ENCODE measurements at places on chromosomes 7 and 10.

DNA sequence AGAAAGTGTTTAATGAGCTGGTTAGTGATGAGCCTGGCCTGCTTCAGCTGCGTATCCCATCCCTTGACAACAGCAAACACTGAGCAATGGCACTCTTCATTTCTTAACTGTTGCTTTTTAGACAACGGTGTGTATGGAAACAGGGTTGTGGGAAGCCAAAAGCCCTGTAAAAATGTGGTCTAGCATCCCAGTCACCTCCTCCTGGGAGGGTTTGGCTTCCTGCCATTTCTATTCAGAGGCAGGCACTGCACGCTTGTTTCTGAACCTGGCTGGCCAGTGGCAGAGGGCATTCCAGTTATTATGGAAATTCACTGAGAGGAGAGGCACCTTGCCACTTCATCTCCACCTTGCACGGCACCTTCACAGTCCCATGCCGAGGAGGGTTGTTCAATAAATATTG is 123.0 kb upstream of the ADARB2 start:
- no peak for DNase-seq

- DNase-seq = peak; percentile 58
These were observed 734 bp downstream of the PTPN12 start for GRCh38 chr7:77537778-77538280.

DNA sequence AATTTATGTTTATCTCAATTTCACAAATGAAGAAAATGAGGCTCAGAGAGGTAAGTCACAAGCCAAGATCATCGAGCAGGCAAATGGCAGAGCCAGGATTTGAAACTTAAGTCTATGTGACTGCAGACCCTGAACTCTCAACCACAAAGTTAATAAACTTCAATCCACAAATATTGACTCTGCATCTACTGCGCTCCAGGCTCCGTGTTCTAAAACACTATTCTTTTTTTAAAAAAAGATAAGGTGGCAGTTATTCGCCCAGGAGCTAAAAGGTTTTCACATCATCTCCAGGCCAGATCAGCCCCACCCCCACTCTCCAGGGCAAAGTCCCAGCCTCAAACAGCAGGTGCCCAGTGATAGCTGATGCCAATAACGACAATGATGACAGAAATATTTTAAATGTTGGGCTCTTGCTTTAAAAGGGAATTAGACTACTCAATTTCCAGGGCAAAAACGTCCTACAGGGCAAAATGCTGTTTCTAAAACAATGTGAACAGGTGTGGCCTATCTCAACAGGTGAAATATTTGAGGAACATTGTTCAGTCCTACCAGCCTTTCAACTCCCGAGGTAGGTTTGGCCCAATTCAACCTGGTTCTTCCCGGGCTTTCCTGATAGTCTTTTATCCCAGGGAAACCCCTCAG is 85.2 kb downstream of the SORBS1 start:
- no peak for DNase-seq

DNA sequence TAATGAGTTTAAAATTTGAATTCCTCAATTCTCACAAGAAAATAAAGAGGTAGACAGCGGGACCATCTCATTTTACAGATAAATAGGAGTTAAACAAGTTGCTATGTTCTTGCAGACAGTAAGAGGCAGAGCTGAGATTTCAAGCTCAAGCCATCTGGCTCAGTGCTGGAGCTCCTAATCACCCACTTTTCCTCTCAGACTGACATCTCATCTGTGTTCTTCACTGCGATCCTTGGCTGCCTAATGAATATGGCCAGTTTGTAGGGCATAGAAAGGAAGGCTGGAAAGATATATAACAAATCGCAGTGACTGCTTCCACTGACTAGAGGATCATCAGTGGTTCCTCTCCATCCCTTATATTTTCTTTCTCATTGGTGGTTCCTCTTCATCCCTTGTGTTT is 151.2 kb downstream of the MPP7 start:
- no peak for DNase-seq

DNA sequence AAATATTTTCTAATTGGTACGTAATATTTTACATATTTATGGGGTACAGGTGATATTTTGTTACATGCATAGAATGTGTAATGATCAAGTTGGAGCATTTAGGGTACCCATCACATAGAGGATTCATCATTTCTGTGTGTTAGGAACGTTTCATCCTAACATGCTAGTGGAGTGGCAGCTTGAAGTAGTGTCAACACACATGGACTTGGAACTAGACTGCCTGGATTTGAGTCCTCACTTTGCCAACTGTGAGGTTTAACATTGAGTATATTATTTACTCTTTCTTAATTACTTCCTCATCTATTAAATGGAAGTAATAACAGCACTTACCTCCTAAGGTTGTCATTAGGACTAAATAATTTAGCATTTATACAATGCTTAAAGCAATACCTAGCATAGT is 241.9 kb downstream of the PLXDC2 start:
- no peak for DNase-seq

Data from GM20000 (cell line).